ENCODE measurements at places on chromosomes 3 and 15. TPM values are rescaled to one million over a fixed set of nuclear protein-coding genes. Genes with fewer than 3 reads are reported as not detected.

PRR23C gene
- not detected for total RNA-seq

HRH1 gene
- total RNA-seq: 28.3 TPM

KCTD6 gene
- total RNA-seq: 10.0 TPM

MYL3 gene
- total RNA-seq: not detected

CYP11A1 gene
- total RNA-seq: under 0.01 TPM

PXYLP1 gene
- 5.9 TPM for total RNA-seq

GATM gene
- total RNA-seq: 0.28 TPM

MOBP gene
- total RNA-seq: not detected

ITIH4 gene
- total RNA-seq: 1.3 TPM

BTLA gene
- total RNA-seq: not detected

CIDEC gene
- 0.09 TPM for total RNA-seq

TF gene
- under 0.01 TPM for total RNA-seq

FGF12 gene
- total RNA-seq: not detected

IMPG2 gene
- 0.59 TPM for total RNA-seq

BNC1 gene
- total RNA-seq: 23.3 TPM

All from smooth muscle cell of the umbilical artery (primary cell).